GM23338 (cell line): ENCODE measurements at places on chromosomes 7 and 10. TPM values are rescaled to one million over a fixed set of nuclear protein-coding genes. Genes with fewer than 3 reads are reported as not detected.

DNA sequence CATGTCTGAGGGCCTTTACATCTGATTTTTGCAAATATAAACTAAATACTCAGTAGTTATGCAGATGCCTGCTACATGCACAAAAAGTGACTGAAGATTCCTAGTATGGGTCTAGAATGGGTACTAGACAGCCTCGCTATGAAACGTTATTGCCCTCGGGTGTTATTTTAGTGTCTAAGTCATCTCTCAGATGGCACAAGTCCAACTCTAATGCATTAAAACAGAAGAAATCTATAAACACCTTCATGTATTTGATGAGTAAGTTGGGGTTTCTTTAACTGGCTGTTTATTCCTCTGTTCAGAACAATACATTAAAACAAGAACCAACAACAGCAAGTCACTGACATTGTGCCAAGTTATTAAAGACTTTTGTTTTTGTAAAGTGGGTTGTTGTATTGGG, 41.6 kb downstream of the TEX36 start:
- DNase-seq = no peak

GRCh38 chr7:158741294-158741666, 36.7 kb upstream of the NCAPG2 start:
- DNase-seq = no peak

GRCh38 chr10:58645416-58646146, 132.9 kb downstream of the BICC1 start:
- DNase-seq = no peak

The PRF1 gene
- polyA plus RNA-seq = 0.13 TPM in 1 of 2 replicates, not detected in the other

- DNase-seq = no peak
Measured at GRCh38 chr7:151694828-151695580, 175.3 kb upstream of the RHEB start.

DNA sequence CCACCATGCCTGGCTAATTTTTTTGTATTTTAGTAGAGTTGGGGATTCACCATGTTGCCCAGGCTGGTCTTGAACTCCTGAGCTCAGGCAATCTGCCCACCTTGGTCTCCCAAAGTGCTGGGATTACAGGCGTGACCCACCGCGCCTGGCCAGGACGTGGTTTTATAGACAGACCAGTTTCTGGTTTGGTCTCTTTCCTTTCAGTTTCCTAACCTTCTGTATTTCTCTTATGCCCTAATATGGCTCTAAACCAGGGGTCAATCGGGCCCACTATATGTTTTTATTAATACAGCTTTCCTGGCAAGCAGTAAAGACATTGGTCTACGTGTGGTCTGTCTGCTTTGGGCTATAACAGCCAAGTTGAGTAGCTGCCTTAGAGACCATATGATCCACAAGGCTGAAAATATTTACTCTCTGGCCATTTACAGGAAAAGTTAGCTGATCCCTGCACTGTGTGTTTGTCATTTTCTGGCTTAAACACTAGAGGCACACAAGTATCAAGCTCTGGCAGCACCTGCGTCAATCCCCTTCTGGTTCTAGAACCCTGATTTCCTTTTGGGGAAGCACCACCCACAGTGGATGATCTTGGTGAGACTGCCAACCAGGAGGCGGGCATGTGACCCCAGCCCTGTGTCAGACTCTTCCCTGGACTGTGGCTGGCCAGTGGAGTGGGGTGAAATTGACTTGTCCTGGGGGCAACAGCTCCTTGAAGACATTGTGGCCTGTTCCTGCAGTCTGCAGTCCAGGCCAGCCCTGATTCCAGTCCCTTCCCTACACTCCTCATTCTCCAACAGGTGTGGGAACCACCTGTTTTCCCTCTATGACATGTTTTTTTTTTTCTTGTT, 497.2 kb downstream of the PLXNA4 start:
- DNase-seq = peak; percentile 11

The RNLS gene
- polyA plus RNA-seq = 5.7 and 8.8 TPM in 2 replicates

DNA sequence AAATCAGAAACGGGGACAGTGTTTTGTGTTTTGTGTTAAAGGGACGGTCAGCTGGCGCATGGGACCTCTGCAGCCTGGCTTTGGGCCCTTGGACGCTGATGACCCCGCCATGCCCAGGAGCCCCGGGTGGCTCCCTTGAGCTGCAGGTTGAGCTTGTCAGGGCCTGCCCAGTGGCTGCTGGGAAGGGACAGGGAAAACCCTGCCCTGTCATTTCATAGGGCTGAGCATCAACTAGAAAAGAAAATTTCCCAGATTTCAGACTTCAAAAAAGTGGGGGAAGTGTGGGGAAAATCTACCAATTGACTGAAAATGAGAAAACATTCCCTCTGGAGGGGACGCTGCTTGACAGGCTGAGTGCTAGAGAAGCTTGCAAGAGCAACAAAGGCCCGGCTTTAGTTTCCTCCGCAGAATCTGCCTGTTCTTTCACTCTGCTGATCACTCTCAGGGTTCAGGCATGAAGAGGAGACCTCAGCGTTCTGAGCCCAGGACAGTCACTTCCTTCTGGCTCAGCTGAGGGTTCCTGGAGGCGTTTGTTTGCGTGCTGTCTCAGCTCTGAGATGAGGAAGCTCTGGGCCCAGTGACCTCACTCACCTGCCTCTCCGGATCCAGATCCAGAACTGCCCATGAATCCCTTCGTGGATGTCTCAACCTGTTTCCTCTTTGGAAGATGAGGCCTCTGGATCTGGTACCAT, 18.6 kb upstream of the DNAJB6 start:
- DNase-seq = no peak

GRCh38 chr10:129971381-129972144, 7.5 kb upstream of the EBF3 start:
- DNase-seq = peak; percentile 85
